ENCODE measurements at places on chromosomes 3 and 15.

- no peak for DNase-seq
These were observed 33.9 kb downstream of the PLD1 start for GRCh38 chr3:171776411-171776810.

GRCh38 chr3:100399341-100400071 lies 1.4 kb downstream of the TOMM70 start:
- no peak for DNase-seq

DNA sequence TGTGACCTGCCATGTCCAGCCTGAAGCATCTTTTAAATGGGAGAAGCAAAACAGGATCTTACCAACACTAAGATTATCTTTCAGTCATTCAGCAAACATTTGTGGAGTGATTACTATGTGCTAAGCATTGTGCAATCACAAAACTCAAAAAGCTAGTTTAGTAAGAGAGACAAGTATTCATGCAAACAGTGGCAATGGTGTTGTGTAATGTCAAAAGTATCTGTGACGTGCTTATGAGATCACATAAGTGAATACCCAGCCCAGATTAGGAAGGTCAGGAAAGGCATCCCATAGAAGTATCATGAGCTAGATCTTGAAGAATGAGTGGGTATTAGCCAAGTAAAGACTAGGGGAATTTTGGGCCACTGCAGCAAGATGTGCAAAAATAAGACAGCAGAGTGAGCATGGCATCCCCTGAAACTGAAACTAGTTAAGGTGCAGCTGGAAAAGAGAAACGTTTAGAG lies 32.1 kb downstream of the SEC62 start:
- no peak for DNase-seq

GRCh38 chr15:39919411-39919747 lies 687 bp downstream of the GPR176 start:
- no peak for DNase-seq

DNA sequence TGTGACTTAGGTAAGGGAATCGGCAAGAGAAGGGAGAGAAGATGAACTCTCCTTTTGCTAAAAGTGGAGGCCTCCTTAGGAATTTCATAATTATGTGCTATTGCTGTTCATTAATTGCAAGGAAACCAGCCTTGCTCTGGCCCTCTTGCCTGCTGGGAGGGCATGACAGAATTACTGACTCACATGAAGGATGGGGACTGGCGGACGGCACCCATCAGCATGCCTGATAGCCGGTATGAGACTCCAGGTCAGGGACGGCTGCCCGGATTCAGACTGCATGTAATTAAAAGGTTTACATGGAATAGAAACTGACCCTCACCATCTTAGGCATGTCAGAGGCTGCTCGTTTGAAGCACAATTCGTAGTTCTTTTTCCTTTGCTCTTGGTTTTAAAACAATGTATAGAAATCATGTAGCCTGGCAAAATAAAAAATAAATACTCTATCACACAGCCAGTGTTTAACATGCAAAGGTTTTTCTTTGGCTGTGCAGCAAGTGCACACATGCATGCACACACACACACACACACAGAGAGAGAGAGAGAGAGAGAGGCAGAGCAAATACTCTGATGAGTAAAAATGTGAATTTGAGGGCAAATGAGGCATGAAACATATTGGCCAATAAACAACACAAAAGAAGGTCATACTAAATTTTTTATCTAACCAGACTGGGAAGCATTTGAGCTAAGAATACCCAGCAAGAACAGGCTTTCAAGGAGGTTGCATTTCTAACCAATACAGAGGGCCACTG lies 82.7 kb downstream of the FOXB1 start:
- DNase-seq: no peak

GRCh38 chr15:59074607-59075006 lies 30.3 kb upstream of the CCNB2 start:
- no peak for DNase-seq

- no peak for DNase-seq
These were observed 137.5 kb upstream of the LRTM1 start for GRCh38 chr3:55065331-55065730.

DNA sequence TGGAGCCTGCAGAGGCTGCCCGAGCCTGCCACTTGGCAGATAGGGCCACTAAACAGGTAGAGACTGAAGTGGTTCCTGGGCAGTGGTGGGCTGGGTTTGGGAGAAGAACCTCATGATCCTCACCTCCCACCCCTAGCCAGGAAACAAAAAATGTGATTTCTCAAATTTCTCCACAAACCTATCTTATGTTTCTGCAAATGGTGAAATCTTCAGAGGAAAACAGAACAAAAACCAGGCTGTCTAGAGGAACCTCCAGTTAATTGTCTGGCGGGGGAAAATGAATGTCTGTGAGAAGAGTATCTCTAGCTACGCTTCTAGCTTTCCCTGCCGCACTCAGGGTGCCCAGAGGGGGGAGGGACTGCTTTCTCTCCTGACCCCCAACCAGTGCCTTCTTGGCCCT lies 55.9 kb downstream of the TRA2B start:
- no peak for DNase-seq

- DNase-seq: no peak
These were observed 945.0 kb upstream of the CFAP20DC start for GRCh38 chr3:59994732-59995304.

DNA sequence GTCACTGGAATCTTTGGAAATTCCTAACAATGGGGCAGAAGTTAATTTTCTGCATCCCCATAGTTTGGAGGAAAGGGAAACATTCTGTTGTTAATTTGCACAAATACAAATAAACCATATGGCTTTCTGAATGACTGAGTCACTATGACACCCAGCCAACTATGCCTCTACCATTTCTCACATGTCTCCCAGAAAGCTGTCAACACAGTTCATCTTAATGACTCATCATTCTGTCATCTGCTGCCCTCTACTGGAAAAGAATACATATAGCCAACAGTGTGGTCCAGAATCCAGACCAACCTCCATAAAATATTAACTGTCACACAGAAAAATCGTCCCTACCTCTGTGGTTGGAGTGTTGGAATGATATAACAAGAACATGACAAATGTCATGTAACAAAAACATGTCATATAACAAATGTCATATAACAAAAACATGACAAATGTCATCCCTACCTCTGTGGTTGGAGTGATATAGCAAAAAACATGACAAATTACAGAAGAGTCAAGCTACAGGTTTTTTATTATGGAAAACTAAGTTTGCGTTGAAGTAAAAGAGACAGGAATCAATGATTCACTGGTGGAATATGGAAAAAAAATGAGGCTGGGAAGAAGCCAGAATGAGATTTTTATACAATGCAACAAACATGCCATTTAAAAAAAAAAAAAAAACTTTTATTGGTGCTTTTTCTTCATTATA lies 47.7 kb upstream of the GYG1 start:
- DNase-seq: no peak

DNA sequence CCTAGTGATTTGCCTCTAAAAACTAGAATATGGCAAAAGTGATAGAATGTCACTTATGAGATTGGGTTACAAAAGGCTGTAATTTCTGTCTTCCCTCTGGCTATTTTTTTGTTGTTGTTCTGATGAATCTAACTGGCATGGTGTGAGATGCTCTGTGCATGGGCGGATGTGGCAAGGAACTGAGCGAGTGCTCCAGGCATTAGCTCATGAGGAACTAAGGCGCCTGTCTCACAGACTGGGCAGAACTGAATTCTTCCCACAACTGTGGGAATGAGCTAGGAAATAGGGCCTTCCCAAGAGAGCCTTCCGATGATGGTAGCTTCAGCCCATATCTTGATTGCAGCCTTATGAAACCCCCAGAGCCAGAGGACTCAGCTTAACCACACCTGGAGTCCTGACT lies 222.5 kb downstream of the NR2F2 start:
- DNase-seq: no peak

GRCh38 chr3:173128633-173129032 lies 12.4 kb downstream of the SPATA16 start:
- no peak for DNase-seq

DNA sequence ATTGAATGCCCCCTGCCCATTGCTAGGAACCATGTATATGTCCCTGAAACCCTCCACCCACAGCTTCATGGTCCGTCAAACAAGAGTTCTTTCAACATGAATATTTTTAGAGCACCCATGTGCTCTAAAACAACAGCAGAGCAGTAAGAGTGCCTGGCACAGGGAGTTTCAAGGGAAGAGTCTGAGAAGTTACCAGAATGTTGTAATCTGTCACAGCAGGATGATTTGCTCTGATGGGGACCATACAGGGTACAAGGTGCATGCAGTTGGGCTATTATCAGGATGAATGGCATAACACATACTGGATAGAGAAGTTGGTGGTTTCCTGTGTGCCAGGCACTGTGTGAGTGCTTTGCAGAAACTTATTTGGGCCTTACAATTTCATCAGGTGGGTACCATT lies 27.8 kb upstream of the FLNB start:
- no peak for DNase-seq

DNA sequence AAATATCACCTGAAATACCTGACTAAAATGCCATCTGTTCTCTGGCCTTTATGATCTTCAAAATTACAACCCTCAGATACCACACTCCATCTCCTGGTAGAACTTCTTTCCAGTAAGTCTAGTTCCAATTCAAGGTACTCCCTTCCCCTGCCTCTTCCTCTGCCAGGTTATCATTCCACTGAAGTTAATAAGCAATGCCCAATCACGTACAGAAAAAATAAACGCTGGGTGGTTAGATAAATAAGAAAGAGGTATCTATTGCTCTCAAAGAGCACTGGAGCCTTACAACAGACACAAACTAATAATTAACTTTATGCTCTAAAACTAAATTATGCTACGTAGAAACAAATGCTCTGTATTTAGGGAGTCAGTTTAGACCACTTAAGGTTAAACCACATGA lies 112.5 kb downstream of the MYO9A start:
- no peak for DNase-seq

DNA sequence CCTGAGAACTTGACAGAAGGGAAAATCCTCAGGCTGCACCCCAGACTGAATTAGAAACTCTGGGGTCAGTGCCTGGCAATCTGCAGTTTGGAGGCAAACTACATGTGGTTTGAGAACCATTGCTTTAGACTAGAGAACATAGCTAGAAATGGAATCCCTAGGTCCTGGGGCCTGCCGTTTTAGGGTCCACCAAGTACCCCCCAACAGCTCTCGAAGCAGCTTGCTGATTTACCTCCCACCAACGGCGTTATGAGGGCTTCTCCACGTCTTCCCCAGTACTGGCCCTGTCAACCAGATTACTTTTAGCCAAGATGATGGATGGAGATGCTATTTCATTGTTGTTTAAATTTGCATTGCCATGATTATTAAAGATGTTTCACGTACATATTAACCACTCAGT lies 272.5 kb downstream of the XXYLT1 start:
- DNase-seq: no peak

DNA sequence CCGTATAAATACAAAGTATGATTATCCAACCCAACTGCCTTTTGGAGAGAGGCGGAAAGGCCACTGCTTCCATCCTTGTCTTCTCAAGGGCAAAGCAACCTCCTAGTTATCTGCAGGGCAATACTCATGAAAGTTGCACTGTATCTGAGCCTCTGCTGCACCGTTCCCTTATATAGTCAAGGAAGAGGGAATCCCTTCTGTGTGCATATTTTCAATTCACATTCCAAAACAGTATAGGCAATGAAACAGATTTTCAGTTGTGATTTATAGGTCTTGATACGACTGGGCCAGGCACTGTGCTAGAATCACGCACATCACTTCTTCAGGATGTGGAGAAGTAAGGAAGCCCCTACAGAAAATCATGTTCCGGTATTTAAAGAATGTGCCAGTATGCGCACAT lies 455.7 kb downstream of the FOXP1 start:
- no peak for DNase-seq

DNA sequence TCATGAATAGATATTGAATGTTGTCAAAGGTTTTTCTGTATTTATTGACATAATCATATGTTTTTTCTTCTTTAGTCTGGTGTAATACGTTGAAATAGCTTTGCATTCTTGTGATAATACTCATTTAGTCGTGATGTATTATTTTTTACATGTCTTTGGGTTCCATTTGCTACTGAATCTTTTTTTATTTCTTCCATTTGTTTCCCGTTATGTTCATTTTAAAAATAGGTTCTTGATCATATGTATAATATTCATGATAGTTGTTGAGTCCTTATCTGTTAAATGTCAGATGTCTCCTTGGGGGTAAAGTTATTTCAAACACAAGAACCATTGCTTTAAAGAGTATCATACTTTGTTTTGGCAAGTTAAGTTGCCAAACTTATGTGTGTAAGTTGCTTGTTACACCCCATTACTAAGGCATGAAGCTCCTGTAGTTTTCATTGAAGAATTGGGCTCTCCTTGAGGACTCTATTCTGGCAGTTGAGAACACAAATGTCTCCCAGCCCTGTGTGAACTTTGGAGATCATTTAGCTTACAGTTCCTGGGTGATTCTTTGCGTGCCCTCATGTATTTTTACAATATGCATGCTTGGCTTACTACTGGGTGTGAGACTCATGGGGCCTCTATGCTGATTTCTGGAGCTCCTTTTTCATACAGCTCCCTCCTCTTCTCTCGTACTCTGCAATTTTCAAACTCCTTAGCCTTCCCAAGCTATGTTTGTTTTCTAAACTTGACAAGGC lies 8.3 kb downstream of the AKAP13 start:
- DNase-seq: no peak

GRCh38 chr15:59413577-59413976 lies 24.4 kb upstream of the FAM81A start:
- DNase-seq: no peak

DNA sequence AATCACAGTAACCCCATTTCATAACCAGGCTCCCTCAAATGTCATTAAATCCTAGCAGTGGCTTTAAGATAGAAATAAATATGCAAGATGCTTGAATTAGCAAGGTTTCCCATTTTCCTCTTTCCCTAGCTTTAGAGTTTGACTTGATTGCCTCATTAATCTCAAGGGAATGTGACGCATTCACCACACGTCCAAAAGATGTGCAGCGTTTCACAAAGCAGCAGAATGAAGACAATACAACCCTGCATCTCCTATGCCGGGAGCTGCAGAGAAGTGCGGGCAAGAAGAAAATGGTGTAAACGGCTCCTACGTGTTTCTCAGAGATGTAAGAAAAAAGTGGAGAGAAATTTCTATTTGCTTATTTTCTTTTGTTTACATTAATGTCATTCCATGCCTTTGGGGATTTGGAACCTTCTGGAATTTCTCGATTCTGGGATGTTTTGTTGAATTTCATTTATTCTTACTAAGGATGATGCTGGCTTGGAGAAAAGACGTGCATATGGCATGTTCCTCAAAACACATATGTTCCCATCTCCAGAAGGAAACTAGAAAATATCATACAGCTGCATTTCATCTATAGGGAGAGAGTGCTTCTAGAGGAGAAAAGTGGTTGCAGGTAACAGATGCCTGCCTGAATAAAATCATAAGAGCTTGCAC lies 27.8 kb upstream of the FRMD4B start:
- DNase-seq: no peak
